Hypothalamus (tissue), 51 donors: ENCODE measurements at places on chromosomes 13 and 19.
A peak's percentile ranks its signal among the peaks of the same experiment; 100 is the strongest.

- DNase-seq = no peak
These were observed 6.9 kb downstream of the MTMR6 start for GRCh38 chr13:25280396-25280795.

DNA sequence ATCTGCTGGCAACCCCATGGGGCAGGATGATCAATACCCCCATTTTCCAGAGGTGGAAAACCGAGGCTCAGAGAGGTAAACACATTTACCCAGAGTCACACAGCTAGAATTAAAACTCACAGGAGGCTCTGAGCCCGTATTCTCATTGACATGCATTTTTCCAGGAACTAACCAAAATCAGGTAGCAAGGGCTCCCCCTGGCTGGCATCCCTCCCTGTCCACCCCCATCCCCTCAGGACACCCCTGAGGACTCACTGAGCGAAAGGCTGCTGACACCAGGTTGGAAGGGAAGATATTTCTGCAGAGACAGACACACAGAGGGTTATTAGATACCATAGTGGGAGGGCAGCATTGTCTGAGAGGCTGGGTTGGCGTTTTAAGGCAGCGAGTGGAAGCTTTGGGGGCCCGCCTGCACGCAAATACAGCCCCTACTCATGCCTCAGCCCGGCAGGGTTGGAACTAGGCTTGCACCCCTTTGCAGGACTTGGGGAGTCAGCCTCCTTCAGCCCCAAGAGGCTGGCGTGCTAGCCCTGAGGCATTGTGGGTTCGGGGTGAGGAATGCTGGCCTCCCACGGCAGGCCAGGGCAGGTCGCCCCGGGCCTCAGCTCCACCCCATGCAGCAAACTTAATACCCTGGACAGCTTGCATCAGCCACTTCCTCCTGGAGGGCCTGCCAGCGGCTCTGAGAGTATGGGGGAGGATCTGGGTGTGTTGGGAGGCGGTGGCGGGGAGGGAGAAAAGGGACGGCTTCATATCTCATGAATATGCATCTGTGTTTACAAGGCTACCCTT, 3.9 kb downstream of the SLC1A5 start:
- peak; percentile 13 for DNase-seq

- DNase-seq = no peak
These were observed 34.4 kb upstream of the MIR17HG start for GRCh38 chr13:91313103-91313502.

GRCh38 chr19:38277549-38277948, 13.2 kb downstream of the SPINT2 start:
- no peak for DNase-seq
